Stimulated activated CD8-positive, alpha-beta memory T cell treated with anti-CD3 and anti-CD28 coated beads, Interleukin-4, amount 100 ng/mL, for 1 hour (primary cell): ENCODE measurements at places on chromosomes 1 and 21.

- DNase-seq = no peak
Measured at GRCh38 chr21:36188081-36188681, 31.6 kb downstream of the DOP1B start.

DNA sequence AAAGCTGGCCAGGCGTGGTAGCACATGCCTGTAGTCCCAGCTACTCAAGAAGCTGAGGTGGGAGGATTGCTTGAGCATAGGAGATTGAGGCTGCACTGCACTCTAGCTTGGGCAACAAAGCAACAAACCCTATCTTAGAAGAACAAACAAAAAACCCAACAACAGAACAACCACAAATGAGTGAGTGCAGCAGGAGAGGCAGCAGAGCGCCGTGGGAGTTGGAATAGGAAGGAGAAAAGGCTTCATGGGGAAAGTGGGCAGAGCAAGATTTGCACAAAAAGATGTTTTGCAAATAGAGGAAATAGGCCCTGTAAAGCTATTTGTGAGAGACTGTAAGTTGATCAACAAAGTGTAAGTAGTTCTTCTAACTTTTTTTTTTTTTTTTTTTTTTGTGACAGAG is 19.6 kb downstream of the SMAP2 start:
- no peak for DNase-seq

GRCh38 chr1:4132352-4133296 is 232.6 kb upstream of the C1orf174 start:
- no peak for DNase-seq

GRCh38 chr1:200033511-200034261 is 6.2 kb downstream of the NR5A2 start:
- no peak for DNase-seq

DNA sequence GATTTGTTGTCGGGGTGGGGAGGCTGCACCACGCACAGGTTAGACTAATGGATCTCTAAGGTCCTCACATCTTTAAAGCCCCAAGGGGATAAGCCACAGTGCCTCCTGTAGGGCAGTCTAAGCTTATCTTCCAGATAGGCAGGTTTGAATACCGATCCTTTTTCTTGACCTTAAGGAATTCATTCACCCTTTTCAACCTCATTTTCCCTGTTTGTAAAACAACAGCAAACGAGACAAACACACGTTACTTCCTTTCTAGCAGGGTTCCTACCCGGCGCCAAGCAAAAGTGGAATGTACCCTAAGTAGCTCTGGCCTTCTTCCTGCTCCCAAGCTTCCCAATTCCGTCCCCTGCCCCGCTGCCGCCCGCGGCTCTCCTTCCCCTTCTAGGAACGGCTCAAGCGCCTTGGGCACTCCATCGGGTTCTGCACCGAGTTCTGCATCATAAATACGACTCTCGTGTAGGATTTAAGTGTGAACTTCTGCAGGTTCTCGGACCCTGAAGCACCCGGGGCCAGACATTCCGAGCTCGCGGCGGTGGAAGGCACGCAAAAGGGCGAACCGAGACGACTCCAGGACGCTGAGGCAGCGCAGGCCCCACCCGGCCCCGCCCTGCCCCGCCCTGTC is 548 bp upstream of the CDC20 start:
- no peak for DNase-seq

DNA sequence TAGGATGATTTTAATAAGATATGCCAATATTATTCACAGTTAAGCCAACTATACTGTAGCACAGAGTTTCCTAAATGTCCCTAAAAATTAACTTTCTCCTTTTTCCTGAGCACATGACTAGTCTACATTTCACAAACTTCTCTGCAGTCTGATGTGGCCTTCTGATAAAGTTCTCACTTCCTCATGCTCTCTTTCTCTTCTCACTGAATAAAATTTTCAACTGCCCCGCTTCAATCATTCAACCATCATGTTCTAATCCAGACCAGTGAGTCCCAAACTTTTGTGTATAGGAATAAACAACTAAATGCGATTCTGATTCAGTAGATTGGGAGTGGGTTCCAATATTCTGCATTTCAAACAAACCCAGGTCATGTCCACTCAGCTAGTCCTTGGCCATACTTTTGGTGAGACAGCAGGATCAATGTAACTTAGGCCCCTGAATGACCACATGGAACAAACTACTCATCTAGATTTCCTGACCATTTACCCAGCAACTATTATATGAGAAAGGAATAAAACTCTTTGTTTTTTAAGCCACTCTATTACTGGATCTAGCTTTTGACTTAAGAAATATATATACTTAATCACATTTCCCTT is 20.1 kb downstream of the TUT4 start:
- DNase-seq = no peak

DNA sequence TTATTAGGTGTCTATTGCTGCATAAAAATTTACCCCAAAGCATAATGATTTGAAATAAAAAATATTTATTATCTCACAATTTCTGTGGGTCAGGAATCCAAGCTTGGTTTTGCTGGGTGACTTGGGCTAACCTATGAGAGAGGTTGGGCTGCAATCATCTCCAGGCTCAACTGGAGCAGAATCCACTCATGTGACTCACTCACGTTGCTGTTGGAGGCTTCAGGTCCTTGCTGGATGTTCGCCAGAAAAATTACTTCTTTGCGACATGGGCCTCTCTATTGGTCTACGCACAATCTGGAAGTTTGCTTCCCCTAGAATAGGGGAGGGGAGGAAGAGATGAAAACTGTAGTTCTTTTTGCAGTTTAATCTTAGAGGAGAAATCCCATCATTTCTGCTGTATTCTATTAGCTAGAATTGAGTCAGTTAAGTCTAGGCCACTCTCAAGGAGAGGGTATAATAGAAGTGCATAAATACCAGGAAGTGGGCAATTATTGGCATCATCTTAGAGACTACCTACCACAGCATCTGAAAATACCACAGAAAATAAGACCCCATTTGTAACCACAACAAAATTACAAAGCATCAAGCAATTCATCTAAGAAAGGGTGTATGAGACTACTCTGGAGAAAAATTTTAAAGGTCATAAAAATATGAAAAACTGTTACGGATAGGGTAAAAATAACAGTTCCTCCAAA is 5.7 kb upstream of the FASLG start:
- DNase-seq = no peak

DNA sequence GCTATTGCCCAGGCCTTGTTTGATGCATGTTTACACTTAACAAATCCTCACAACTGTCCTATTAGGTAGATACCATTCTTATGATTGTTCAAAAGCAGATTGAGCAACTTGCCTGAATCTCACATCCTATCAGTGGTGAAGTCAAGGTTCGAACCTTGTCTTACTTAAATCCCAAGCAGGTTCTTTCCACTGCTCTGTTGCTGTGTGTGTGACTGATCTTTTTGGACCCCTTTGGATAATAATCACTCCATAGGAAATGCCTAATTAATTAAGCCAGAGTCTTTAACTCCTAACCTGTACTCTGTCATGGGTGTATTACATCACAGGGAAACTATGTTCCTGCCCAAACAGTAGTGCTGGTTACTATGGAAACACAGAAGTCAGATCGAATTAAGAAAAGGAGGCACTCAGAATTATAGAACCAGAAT is 84.2 kb downstream of the SPATA46 start:
- no peak for DNase-seq

GRCh38 chr21:22164912-22165311 is 1166.7 kb downstream of the NCAM2 start:
- DNase-seq = no peak

- DNase-seq = no peak
Measured at GRCh38 chr1:243343970-243344937, 88.4 kb downstream of the SDCCAG8 start.

- DNase-seq = no peak
Measured at GRCh38 chr1:240611228-240611618, 732 bp downstream of the GREM2 start.
